Stimulated activated naive B cell treated with anti-CD40 and anti-IgM and Interleukin-4, amounts not matched to agents 10 μg/mL and 1 μg/mL and 100 μg/mL, for 72 hours (primary cell): ENCODE measurements at places on chromosomes 12 and 14.

DNA sequence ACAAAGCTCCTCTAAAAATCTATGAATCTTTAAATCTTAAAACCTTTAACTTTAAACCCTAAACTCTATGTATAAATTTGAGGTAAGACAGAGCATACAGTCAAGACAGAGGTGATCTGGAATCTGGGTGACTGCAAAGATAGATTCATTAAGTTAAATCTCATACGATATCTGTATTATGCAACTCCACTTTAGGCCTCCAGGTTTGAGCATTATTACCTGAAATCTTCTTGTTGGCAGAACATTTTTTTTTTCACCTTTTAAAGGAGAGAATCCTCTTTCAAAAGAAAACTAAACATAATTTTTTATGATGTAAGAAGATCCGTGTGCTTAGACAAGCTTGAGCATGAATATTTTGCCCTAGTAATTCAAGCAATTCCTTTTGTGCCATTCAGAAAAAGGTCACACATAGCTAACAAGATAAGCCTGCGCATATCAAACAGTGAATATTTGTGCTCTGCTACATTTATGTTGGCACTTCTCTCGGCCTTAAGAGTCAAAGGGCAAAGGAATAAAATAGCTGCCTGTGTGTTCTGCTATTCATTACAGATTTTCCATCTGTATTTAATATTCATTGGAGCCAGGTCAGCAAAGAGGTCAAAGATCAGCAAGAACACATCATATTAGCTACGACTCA, 163.3 kb downstream of the TMTC3 start:
- DNase-seq, result no peak

GRCh38 chr12:53244337-53244736, 12.3 kb upstream of the RARG start:
- no peak for DNase-seq

DNA sequence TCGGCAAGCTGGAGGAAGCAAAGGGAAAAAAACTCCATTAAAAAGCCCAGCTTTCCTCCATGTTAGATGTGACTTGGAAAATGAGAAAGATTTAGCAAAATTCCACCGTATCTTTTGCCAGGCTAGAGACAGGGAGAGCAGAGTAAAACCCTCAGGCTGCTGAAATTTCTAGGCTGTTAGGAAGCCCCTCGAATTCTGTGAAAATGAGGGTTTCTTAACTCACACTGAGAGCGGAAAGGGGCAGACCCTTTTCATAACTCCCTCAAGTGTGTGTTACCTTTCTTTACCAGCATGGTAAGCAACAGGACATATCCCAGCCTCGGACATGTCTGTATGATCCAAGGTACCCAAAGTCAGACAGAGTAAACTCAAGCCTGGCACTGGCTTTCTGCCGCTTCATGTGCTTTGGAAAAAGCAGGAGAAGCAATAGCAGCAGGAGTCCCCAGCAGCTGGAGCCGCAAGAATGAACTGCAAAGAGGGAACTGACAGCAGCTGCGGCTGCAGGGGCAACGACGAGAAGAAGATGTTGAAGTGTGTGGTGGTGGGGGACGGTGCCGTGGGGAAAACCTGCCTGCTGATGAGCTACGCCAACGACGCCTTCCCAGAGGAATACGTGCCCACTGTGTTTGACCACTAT, at the start of gene RHOJ:
Gene RHOJ, plus strand, starts transcription at position 37 of the 637 bp plus-strand sequence. Its CDS starts 427 bp downstream, at position 464.
- no peak for DNase-seq

DNA sequence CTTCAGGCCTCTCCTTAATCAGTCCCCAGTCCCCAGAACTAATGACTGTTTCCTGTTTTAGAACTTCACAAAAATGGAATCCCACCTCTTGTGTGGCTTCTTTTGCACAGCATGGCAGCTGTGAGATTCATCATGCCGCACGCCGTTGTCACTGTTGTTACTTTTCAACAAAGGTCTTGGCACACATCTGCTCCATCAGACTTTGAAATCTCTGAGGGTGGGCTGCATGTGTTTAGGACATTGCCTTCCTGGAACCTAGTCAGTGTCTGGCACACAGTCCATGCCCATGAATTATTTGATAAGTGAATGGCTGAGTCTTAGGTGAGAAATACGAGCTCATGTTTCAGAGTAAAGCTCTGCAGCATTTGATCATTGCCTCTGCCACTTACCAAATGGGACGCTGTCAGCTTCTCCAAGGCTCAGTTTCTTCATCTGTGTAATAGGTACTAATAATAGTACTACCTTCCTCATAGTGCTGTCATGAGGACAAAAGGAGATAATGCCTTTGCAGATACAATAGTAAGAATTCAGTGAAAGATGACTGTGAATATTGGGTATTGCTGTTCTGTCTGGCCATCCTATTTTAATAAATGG, 90.4 kb downstream of the SRRM4 start:
- DNase-seq, result no peak

DNA sequence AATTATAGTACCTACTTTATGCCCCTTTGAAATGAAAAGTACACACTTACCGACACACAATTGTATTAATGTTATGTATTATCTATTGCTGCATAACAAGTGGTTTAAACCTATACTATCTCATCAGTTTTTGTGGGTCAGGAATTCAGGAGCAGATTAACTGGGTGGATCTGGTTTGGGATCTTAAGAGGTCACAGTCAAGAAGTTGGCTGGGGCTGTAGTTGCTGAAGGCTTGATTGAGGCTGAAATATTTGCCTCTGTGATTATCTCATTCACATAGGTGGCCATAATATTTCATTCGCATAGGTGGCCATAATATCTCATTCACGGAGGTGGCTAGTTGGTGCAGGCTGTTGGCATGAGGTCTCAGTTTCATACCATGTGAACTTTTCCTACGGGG, 5.7 kb downstream of the METTL25 start:
- no peak for DNase-seq

DNA sequence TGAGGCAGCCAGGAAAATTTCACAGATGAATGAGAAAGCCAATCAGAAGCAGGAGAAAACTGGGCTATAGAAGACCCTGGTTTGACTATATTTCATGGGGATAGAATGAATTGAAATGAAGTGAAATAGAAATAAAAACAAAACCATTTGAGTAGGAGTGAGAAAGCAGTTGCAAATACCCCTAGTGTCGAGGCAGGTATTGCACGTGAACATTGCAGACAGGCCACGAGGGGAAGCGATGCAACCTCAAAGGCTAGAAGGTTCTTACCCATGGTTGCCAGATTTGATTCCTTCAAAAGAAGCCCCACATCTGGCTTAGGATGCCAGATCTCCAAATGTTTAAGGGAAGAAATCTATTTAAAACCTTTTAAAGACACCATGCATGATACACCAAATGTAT, 648.9 kb downstream of the VRK1 start:
- DNase-seq, result no peak

GRCh38 chr12:123268850-123269249, 2.8 kb downstream of the CDK2AP1 start:
- DNase-seq, result no peak

- DNase-seq, result no peak
Observed at GRCh38 chr12:126198516-126198915, 1133.3 kb downstream of the AACS start.

DNA sequence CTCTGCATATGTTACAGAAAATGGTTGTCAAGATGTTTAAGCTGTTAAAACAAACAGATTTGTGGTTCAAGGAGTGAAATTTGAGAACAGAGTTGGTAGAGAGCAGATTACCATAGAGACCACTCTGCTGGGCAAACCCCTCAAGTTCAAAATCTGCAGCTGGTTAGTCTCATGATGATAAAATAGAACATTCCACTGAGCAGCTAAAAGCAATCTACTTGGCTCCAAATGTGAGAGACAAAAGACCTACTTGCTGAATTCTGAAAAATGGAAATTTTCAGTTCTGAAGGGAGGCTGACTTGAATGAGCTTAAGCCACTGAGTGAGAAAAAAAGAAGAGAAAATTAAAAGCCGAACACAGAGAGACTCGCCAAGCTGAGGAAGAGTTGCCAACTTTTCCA, 519.3 kb downstream of the NOVA1 start:
- no peak for DNase-seq

DNA sequence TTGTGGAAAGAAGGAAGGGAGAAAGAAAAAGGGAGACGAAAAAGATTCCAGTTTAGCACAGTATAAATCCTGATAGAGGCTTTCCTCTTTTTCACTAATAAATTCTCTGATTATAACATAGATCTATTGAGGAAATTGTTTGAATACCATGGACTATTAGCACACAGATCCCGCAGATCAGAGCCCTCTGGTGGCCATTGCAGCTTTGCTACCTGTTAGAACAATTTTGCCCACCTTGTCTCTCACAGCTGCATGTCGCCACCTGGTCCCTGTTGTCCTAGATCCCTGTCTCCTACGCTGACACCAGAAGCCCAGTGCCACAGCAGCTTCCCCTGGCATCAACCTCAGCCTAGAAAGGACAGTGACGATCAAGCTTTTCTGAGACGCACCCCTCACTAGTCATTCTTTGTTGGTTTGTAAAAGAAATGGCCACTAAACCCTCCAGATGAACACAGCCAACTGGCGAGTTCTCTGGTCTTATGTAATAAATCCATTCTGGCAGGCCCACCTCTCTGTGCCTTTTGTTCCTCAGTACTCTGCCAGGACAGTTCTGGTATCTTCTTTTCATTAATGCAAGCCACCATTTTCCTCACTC, 9.9 kb downstream of the GPHB5 start:
- no peak for DNase-seq

DNA sequence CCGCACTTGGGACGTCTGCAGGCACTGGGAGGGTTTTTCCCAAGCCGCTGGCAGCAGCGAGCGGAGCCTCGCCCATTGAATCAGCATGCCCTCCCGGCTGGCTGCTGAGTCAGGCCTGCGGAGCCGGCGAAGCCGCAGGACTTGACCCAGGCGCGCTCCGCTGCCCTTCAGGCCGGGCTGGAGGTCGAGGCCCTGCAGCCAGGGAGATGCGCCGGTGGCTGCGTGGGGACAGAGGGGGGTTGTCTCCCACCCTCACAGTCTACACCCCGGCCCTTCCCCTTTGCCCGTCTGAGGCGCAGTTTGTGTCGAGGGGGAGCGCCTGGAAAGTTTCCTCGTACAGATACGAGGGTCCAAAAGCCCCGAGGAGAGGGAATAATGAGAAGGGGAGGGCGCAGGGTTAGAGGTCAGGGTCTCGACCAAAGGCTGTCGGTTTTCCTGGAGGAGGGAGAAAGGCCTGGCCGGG, 759 bp upstream of the KLC1 start:
- DNase-seq, result peak; percentile 47

- DNase-seq, result peak; percentile 50
Observed at GRCh38 chr12:94150240-94151121, 2.1 kb downstream of the PLXNC1 start.

DNA sequence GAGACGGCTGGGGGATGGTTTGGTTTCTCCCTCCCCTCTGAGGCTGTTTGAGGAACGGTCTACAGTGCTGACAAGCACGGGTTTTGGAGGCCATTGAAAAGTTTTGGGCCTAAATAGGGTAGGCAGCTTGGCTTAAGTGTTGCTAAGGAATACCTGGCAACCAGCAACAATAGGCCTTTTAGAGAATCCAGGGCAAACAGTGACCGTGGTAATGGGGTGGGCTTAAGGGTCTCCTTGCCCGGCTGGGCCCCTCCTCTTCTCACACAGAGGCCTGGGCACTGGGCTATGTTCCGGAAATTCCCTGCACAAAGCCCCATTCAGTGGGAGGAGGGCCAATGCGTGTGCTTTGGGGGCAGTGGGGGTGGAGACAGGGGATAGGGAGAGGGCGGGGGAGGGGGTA, 55.4 kb downstream of the ASCL1 start:
- DNase-seq, result no peak

GRCh38 chr14:101920271-101920670, 44.1 kb upstream of the DYNC1H1 start:
- no peak for DNase-seq

DNA sequence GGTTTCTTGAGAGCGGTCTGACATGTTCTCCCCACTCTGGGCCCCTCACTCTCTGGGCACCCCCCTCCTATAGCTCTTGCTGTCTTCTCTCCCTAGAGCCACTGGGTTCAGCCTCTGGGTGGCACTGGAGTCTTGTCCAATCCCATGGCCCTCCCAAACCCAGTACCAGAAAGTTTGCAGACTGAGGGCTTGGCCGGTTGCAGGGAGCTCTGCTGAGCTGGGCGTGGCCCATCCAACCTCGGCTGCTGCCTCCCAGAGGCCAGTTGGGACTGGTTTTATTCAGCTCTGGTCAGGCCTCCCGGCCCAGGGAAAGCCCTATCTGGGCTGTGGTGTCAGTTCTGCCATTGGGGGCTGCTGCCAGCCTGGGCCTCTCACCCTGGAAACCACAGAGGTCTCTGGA, 37.9 kb downstream of the ISCA2 start:
- DNase-seq, result no peak

GRCh38 chr14:59772233-59772632, 98.3 kb downstream of the RTN1 start:
- no peak for DNase-seq

- DNase-seq, result no peak
Observed at GRCh38 chr12:90945070-90945649, 9.8 kb downstream of the CCER1 start.

GRCh38 chr14:65042731-65043372, 56.2 kb downstream of the FNTB start:
- DNase-seq, result peak; percentile 44

DNA sequence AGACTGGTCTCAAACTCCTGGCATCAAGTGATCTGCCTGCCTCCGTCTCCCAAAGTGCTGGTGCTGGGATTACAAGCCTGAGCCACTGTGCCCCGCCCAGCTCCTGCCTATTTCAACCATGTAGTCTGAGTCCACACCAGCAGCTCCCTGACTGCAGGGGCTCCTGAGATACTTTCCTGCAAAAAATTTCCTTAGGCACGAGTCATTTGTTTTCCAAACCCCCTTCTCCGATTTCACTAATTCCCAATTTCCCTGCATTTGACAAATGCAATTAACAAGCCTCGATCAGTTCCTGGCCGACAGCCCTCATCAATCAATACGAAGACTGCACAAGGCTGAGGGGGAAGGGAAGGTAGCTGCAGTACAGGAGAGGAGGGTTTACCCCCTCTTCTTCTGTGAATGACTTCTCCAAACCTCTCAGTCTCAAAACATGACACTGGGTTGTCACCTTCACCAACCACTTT, 10.1 kb downstream of the PSMB5 start:
- no peak for DNase-seq

DNA sequence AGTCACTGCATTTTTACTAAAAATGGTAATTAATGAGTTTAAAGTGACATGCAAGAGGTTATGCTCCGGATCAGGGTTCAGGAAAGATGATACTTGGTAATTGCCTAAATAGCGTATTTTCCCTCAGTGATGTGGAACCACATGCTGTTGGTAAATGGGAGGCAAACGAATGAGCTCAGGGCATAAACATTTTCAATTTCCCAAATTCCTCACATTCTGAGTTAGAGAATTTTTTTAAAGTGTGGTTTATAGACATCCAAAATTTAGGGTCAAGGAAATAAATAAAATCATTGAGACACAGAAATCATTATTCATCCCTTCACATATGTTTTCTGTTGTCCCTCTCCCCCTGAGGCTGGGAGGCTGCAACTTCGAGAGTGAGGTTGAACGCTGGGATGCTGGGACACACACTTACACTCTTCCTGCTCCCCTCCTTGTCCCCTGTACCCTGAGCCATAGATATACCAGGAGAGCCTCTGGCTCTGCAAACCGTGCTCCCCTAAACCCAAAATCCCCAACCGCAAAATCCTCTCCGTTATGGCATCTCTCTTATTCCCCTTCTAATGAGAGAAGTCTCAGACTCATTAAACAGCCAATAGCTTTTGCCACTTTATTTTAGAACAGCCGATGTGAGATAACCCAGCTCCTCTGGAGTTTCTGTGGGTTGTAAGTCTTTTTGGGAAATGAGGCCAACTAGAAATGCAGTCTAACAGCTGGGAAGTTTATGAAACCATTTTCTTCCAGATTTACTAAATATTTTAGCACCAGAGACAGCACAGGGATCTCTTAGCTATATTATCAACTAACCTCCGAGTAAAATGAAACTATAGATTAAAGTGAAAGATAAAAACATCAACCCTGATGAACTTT, 21.4 kb upstream of the ADGRD1 start:
- no peak for DNase-seq

- no peak for DNase-seq
Observed at GRCh38 chr14:70718383-70719118, 76.8 kb downstream of the TTC9 start.
